ENCODE measurements at places on chromosomes 5 and 9. TPM values are rescaled to one million over a fixed set of nuclear protein-coding genes. Genes with fewer than 3 reads are reported as not detected.

DNA sequence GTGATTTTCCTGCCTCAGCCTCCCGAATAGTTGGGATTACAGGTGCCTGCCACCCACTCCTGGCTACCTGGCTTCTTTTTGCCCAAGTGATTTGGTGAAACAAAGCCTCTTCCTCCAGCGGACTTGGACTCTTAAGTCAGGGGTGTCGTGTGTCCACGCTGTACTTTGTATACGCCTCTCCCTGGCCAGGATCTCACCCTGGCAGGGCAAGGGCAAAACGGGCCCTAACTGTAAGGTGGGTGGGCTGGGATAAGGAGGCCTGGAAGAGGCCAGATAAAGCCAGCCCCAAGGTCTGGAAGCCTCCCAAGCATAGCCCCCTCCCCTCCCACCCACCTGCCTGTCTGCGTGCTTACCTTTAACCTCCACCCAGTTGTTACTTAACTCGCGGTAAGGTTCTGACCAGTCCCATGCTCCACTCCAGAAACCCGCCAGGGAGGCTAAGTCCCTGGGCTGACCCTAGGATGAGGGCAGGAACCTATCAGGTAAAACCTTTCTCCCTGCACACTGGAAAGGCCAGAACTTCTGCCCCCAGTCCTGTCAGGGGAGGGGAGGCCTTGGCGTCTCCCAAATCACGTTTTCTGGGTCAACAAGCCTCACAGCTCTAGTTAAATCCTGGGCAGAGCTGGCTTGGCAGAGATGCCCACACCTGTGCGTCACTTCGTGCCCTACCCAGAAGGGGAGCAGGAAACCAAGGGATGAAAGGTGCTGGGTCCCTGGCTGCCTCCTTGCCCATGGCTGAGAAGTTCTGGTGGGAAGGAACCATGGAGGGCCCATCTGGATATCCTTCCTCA is 8.4 kb downstream of the CDK9 start:
- DNase-seq = no peak

GRCh38 chr9:33289496-33289895 is 820 bp upstream of the NFX1 start:
- DNase-seq = peak; percentile 26

GRCh38 chr5:128329386-128329939 is 208.6 kb downstream of the FBN2 start:
- DNase-seq = peak; percentile 67

DNA sequence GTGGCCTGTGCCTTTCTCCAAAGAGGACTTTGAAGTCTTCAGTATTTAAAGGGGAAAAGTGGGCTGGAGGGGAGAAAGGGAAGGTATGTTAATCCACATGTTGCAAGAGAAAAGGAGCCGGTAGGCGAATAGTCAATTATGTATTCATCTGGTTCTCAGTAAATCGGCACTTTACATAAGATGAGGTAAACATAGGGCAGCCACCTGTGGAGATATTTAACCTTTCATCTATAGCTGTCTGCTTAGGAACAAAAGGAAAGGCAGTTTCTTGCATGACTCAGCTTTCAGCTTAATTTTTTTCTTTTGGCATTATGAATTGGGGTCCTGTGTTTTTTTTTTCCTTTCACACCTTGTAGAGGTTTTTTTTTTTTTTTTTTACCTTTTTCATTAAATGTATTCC is 42.2 kb downstream of the FGD3 start:
- no peak for DNase-seq

APBA1 gene
- 7.7 TPM for total RNA-seq

ISL1 gene
- 0.41 TPM for total RNA-seq

LEAP2 gene
- total RNA-seq = 2.3 TPM

DNA sequence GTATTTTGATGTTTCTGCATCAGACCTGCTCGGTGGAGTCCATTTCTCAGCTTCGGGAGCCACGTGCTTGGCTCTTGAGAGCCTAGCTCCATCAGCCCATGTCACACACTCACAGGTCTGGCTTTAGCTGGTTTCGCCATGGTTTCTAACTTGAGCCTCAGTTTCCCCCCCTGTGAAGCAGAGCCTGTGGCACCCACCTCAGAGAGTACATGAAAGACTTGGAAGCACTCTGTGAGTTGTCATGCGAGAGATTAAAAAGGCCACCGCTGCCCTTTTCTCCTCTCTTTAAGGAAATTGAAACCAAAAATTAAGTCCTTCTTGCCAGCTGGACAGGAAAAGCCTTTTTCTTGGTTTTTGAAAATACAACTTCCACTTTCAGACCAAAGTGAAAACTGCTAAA is 8.8 kb downstream of the TENT4A start:
- no peak for DNase-seq

- DNase-seq = no peak
These were observed 126.4 kb upstream of the CCNG1 start for GRCh38 chr5:163310997-163311396.

DNA sequence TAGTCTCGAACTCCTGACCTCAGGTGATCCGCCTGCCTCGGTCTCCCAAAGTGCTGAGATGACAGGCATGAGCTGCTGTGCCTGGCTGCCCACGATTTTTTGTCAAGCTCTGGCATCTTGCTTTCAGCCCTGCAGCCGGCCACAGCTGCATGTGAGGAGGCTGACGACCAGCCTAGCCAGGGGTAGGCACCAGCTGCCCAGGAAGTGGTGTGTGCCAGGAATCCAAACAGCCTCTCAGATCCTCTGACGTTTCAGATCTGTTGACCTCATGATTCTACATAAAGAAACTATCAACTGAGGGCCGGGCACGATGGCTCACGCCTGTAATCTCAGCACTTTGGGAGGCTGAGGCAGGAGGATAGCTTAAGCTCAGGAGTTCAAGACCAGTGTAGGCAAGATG is 19.0 kb downstream of the DYNC2I2 start:
- peak; percentile 93 for DNase-seq

ADAMTSL1 gene
- 22.4 TPM for total RNA-seq

DNA sequence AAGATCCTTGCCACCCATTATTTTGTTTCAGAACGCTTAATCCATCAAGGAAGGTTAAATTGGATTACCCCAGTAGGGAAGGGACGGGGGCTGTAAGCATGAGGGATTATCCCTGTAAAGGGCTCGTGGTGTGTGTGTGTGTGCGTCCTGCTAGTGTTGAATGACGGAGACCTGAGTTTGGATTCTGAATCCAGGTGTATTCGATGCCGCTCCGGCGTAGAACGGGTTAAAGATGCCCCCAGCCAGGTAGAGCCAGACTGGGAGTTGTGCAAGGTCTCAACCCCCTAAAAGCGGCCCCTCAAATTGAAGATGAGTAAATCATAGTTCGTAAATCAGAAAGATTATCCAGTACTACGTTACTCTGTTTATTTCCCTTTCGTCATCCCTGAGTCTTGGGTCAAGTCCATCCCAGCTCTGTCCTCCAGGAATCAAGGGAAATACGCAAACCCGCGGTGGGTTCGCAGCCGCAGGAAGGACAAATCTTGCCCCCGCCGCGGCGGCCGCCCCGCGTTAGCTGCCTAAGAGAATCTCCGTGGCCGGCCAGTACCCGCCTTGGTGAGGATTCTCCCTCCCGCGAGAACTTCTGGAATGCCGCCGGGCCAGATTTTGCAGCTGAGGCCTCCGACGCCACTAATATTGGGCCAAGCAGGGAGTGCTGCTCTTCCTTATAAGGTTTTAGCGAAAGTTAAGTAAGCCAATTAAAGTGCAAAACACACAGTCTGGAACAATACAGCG is 586 bp upstream of the MTAP start:
- DNase-seq = no peak

- DNase-seq = no peak
These were observed at the start of gene HSD17B3 for GRCh38 chr9:96302021-96302420. TSS of gene HSD17B3 (minus strand) at chr9:96302176. CDS start at chr9:96302104, 72 bp downstream.

GRCh38 chr9:79224672-79225433 is 346.9 kb upstream of the TLE4 start:
- DNase-seq = no peak

GRCh38 chr9:129175515-129175824 is 2.6 kb downstream of the IER5L start:
- no peak for DNase-seq

ARL10 gene
- 10.6 TPM for total RNA-seq

DNA sequence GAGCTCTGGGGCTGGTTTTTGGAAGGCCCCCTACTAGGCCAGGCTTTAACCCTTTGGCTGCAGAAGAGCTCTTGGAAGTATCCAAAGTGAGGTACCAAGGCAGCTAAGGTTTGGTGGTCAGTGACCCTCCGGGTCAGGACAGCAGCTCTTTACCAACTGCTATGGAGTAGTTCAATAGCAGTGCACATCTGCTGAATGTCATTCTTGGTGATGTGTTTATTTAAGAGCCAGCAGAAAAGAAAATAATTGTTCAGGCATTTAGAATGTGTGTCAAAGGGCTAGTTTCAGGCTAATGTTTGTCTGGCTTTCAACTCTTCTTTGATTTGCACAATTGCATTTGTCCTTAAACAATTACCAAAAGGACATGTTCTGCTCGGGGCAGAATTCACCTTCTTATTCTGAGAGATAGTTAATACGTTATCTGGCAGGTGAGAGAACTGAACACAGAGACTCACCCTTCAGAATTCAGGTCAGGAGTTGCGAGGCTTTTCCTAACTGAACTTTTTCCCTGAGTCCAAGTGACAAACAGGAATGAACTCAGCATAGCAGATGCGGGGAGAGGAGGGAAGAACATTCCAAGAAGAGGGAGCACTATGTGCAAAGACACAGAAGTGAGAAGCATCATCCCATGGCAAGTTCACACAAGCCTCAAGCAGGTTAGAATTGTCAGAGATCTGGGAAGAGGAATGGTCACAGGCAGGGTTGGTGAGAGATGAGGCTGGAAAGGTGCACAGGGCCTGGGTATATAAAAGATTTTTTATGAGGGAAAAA is 556.7 kb upstream of the TLE4 start:
- DNase-seq = no peak

GRCh38 chr9:128505414-128505765 is 871 bp downstream of the GLE1 start:
- DNase-seq = no peak

DNA sequence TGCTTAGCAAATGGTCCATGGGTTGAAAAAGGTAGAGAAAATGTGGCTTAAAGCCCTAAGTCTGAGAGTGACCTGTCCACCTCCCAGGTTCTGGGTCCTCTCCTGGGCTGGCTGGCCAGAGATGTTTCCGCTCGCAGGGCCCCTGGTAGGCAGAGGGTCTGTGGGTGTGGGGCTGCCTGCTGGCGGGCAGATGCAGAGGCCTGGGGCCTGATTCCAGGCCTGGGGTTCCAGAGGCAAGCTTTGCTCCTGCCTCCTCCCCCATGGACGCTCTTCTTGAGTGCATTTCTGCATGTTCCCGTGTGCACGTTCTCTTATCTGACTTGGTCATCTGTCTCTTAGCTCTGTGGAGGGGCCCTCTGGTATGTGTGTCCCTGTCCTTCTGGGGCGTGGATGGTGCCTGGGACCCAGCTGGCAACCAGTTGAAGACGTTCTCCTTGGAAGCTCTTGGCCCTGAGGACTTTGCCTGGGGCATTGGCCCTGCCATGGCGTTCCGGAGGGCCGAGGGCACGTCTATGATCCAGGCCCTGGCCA is 3.8 kb downstream of the MIGA2 start:
- no peak for DNase-seq

LHX2 gene
- 4.2 TPM for total RNA-seq

DNA sequence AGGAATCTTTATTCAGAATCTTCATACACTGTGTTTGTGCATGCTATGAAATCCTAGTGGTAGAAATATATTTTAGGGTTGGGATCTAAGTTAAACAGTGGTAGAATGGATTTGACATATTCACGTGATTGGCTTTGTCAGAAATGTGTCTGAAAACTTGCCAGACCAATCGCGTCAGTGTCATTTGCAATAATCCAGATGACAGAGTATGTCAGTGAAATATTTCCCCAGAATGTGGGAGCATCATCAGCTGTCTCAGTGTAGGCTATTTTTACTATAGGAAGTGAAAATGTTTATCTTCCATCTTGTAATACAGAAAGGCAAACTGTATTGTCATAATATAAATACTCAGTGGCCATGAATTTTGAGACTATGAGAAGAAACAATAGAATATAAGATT is 220.6 kb upstream of the EDIL3 start:
- peak; percentile 10 for DNase-seq

GRCh38 chr9:122393284-122393983 is 22.6 kb downstream of the PTGS1 start:
- DNase-seq = no peak

DNA sequence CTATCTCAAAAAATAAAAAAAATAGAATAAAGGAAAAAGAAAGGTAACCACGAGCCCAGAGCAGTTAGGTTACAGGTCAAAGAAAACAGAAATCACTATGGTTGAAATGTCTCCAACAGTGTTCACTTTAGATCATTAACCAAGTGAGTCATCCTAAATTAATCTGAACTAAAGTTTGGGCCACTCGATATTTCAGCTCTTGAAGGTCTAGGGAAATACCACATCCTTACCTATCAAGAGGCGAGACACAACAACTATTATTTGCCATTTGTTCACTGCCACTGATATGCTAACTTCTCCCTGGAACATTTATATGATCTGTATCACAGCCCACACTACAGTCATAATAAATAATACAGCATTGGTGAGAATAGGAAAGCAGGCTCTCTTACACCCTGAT is 111.3 kb upstream of the NR5A1 start:
- no peak for DNase-seq

DNA sequence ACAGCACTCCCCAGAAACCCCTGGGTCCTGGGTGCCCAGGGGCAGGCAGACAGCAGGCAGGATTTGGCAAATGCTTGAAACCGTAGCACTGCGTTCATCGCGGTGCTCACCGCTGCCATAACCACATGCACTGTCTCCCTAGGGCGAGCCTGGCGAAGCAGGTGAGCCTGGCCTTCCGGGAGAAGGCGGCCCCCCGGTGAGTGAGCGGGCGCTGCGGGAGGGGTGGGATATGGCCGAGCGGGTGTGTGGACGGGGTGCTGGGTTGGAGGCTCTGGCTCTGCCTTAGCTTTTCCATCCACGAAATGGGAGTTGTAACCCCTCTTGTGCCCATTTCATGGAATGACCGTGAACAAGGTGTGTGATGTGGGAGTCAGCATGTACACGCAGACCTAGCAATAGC is 66.8 kb upstream of the FCN2 start:
- no peak for DNase-seq

DNA sequence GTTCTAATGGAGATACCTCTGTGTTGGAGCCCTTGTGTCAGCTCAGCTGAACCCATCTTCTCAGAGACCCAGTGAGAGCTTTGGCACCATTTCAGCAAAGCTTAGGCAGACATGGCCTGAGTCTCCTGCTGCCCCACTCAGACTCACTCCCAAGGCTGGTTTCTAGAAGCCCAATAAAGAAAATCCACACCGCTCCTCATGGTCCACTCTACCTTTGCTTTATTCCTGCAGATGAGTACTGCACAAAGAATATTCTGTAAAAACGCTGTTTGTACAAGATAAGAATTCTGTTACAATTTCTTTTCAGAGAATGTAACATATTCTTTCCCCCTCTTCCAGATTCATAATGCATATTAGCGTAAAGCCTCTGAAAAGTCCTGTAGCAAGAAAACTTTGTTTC is 129.3 kb downstream of the C5orf15 start:
- no peak for DNase-seq

PCDHB9 gene
- 1.7 TPM for total RNA-seq
